ENCODE measurements at places on chromosomes 7 and 10. TPM values are rescaled to one million over a fixed set of nuclear protein-coding genes. Genes with fewer than 3 reads are reported as not detected.

DNA sequence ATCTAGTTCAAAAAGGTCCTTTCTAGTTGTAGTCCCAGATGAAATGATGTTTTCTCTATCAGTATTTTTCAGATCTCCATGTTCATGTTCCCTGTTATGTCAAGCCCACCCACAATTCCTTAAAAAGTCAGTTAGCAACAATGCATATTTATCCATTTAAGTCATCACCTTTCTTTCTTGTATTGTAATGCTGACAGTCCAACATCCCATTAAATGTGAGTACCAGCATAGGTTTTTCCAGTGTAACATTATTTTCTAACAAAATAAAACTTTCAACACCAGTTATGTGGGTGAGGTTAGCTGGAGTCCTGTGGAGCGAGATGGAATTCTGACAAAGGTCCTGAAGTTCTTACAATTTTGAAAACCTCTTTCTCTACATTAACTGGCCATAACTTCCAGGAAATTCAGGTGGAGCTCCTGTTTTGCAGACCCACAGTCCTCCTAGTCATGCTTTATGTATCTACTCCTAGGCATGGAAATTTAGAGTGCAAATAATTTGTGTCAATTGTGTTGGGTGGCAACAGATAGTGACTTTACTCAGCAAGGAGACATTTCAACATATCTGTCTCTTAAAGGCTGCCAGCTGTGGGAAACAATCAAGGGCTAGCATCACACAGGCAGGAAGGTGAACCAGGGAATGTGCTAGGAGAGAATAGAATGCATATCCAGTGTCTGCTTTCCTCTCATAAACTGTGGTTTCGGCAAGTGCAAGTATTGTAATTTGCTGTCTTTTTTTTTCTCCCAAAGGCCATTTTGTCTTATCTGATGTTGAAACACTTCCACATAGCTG lies 162.6 kb downstream of the MTERF1 start:
- H3K4me1 ChIP-seq, result no peaks in the 10 kb centered on the region
- no peaks in the 10 kb centered on the region for H3K36me3 ChIP-seq
- no peak for DNase-seq
- H3K27me3 ChIP-seq, result no peaks in the 10 kb centered on the region

GRCh38 chr7:38432671-38433070 lies 159.2 kb upstream of the TARP start:
- no peak for DNase-seq
- H3K4me1 ChIP-seq, result peaks cover 3% of the 10 kb centered on the region
- H3K27me3 ChIP-seq, result no peaks in the 10 kb centered on the region
- H3K36me3 ChIP-seq, result no peaks in the 10 kb centered on the region
- H3K27ac ChIP-seq, result no peak overlapping the region

- no peaks in the 10 kb centered on the region for H3K36me3 ChIP-seq
- H3K4me1 ChIP-seq, result peaks cover 39% of the 10 kb centered on the region
- H3K27ac ChIP-seq, result peak overlapping the region; percentile 60
These were observed 160.9 kb upstream of the CSTF2T start for GRCh38 chr10:51860257-51860656.

DNA sequence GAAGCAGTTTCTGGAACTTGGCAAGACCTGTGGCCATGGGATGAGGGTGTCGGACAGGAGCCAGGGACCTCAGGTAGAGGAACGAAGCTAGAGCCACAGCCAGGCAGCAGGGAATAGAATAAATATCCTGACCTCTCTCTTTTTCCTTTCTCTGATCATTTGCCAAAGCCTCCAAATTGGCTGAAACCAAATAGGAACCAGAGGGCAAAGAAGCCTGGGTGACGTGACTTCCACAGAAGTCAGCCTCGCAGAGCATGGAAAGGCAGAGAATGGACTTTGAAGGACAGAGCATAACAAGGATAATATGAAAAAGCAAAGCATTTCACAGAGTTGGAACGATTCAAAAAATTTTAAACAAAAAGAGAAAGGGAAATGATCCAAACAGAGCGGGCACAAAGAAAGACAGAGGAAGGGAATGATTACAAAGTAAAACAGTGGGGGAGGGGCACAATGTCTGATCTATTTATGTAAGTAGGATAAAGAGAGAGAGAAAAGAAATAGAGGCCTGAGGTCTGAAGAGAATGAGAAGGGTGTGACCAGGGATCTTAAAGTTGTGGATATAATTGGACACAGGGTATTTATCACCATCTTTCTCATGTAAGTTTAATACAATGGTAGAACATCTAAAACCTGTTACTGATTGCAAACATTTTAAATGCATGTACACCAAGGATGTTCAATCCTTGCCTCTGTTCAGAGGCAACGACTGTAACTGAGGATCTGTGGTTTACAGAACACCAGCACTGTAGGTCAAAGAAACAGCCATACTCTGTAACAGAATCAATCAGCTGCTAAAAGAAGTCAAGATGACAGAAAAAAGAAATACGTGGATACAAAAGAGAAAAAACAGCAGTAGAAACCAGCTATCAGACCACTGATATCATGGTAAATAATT lies 4.5 kb upstream of the ZEB1 start:
- H3K4me1 ChIP-seq, result no peaks in the 10 kb centered on the region
- no peak overlapping the region for H3K4me3 ChIP-seq
- H3K27me3 ChIP-seq, result no peaks in the 10 kb centered on the region
- no peaks in the 10 kb centered on the region for H3K36me3 ChIP-seq
- no peak for DNase-seq

DNA sequence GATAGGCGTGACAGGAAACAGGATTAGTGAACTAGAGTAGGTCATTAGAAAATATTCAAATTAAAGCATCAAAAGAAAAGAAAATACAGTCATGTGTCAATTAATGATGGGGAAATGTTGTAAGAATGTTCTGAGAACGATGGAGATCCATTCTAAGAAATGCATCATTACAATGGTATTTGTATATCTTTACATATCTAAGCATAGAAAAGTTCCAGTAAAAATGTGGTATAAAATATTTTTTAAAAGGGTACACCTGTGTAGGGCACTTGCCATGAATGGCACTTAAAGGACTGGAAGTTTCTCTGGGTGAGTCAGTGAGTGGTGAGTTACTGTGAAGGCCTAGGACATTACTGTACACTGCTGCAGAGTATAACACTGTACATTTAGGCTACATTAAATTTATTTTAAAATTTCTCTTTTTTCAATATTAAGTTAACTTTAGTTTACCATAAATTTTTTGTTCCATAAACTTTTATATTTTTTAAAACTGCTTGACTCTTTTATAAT lies 282.5 kb downstream of the BMPER start:
- no peak overlapping the region for H3K4me3 ChIP-seq
- no peaks in the 10 kb centered on the region for H3K4me1 ChIP-seq
- DNase-seq, result no peak
- H3K27ac ChIP-seq, result no peak overlapping the region
- H3K36me3 ChIP-seq, result no peaks in the 10 kb centered on the region

The ARHGEF5 gene
- total RNA-seq, result 10.4 TPM

Data from thoracic aorta (tissue), 2 donors.